ENCODE measurements at places on chromosomes 12 and 14.
A peak's percentile ranks its signal among the peaks of the same experiment; 100 is the strongest.

DNA sequence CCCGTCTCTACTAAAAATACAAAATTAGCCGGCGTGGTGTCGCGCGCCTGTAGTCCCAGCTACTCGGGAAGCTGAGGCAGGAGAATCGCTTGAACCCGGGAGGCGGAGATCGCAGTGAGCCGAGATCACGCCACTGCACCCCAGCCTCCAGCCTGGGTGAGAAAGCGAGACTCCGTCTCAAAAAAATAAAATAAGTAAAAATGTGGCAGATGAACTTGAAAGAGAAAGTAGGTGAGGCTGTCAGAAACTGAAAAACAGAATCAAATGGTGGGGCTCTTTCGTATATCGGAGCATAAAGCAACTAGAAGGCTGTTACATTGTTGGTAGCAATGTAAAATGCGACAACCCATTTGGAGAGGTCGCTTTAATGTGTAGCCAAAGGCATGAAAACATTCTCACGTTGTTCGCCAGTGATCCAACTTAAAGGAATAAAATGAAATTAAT lies 767 bp upstream of the CCNT1 start:
- DNase-seq = no peak

GRCh38 chr14:97806891-97807290 lies 1009.7 kb downstream of the VRK1 start:
- no peak for DNase-seq

DNA sequence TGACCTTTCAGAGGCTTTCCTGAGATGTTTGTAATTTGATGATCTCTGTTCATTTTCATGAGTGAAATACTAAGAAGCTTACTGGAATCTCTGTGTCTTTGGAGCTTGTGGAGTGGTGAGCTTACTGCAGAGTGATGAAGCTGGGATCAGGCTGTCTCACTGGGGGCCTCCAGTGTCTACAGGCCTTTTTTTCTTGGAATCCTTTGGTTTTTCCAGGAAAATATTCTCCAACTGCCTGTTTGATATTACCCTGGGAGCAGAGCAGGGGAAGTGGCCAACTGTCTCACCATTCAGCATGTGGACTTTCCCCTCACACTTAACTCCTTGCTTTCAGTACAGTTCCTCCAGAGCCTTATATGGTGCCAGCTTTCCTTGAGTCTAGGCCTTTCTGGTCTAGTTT lies 62.0 kb upstream of the KCNA1 start:
- DNase-seq = no peak

GRCh38 chr12:22256041-22256441 lies 78.5 kb downstream of the ST8SIA1 start:
- no peak for DNase-seq

DNA sequence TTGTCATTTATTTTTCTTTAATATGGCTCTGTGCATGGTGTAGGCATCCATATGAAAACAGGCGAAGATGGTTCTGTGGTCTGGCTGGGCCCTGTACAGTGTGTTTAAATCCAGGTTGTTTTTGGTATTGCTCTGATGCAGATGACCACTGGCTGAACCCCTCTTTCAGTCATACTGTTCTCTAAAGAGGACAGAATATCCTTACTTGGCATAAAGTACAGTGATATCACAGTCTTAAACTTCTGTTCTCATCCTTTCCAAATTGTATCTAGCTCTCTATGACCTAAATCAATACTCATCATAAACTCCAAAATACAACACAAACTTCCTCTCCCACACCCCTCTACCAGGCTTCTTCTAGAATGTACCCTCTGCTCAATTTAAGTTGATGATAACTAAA lies 252.7 kb upstream of the FAR2 start:
- no peak for DNase-seq

DNA sequence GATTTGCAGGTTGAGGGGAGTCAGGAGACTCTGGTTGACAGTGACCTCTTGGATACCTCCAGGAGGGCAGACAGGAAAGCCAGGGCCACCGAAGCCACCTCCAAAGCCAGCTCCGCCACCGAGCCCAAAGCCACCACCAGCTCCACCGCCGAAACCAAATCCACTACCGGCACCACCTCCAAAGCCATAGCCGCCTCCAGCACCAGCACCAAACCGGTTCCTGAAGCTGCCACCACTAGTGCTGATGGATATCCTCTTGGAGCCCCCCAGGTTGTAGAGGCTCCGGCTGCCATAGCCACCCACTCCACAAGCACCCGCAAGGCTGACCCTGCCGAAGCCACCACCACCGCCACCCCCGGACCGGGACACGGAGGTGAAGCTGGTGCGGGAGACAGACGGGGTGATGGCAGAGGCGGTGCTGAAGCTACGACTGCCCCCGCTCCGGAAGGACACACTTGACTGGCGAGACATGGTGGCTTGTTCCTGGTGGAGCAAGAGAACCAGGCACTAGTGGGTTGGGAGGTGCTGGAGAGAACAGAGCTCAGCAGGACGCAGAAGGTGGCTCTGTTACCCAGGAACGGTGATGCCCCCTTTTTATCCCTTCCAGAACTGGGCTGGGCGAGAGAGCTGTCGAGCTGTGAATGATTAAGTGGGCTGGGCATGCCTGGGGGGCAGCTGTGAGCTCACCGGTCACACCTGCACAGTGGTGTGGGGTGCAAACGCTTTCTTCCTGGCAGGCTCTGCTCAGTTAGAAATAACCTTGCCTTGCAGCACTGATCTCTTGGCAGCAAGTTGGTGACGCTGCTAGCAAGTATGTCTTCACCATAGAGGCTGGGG lies at the start of gene KRT5:
Gene KRT5 (minus strand): TSS at position 569 of the 837 bp plus-strand sequence. CDS start 98 bp downstream, at position 471.
- DNase-seq = no peak

GRCh38 chr12:66398931-66399910 lies 96.9 kb downstream of the HELB start:
- no peak for DNase-seq

DNA sequence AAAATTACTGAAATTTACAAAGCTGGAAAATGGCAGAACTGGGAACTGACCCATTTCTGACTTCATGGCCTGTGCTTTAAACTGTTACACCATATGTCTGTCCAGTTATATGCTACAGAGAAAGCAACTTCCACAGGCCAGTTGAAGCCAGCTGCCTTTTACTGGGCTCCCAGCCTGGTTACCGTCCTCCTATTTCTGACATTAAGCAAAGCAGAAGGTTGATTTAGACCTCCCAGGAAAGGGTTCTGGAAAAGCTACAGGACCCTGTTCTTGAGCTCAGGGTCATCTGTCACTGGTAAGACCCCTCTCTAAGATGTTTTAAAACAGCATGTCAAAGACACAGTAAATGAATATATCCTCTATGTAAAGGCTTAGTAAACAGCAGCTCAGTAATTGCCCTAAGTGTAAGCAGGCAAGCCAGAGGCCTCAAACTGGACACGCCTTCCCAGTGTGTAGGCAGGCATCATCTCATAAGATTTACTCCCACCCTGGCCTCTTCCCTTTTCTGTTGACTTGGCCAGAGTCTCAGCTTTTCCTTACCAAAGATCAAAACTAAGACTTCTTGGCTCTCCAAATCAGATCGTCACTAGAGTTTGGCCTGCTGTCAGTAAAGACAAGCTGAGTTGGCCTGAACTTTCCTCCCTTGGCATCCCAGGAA lies 55.4 kb upstream of the RNU6-8 start:
- no peak for DNase-seq

DNA sequence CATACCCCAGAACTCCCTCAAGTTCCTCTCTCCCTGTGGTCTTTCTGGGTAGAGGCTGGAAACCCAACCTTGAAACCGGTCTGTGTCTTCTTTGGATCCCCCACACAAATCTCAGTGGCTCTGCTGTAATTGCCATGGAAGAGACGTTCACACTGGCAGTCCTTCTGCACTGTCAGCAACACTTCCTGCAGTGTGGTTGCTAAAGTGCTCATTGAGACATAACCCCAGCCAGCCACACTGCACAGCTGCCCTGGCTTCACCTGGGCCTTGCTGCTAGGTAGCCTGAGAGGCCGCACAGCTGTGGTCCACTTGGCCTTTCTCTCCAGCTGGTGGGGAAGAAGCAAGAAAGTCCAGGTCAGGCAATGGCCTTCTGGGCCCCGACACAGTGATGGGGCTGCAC lies 2.4 kb downstream of the GZMH start:
- DNase-seq = no peak

- no peak for DNase-seq
Observed at GRCh38 chr12:102436867-102437266, 43.5 kb downstream of the IGF1 start.

DNA sequence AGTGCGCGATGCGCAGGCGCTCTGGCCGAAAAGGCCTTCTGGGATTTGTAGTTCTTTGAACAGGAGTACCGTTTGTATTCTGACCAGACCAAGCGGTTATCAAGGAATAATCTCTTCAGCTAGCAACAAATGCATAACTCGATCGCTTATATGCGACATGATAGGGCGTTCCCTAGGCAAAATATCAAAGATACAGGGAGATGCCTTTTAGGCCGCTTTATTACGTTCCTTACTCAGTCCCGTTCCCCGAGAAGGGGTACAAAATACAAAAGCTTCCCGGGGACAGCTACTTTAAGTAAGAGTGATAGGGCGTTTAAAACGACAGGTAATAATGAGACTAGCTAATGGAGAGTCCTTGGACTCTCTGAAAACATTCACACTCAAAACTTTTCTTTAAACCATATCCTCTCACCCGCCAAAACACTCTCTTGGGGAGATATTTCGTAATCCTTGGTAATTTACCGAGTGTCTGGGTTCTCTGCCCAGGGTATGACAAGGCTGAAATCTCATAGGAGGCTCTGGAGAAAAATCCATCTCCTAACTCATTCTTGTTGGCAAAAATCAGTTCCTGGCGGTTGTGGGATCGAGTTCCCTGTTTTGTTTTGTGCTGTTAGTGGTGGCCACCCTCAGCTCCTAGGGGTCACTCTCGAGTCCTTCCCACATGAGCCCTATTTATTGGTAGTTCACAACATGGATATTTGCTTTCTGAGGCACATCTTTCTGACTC lies 412 bp upstream of the SNW1 start:
- DNase-seq = peak; percentile 52

DNA sequence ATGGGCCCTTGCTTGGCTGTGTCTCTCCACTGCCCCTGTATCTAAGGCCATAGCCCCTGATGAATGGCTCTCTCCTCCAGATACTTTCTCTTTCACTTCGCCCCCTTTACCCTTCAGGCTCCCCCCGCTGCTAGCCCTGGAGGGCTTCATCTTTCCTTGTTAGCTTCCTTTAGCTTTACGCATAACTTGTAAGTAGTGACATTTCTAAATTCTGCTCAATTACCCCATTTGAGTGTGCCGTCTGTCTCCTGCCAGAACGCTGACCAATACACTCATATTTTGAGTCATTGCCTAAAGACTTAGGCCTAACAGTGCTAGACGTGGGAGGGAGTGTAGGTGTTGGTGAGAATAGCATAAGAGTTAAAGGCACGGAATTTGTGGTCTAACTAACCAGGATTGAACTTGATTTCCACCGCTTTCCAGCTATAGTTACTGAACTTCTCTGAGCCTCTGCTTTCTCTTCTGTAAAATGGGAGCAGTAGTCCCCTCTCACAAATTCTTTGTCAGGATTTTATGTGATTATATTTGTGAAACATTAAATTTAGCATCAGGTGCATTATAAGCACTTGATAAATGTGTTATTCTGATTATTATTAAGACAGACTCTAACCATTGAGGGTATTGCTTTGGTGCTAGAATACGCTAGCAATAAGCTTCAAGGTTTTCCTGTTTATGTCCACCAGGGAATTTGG lies 129.3 kb downstream of the ZFP36L1 start:
- DNase-seq = no peak

GRCh38 chr12:68114606-68115005 lies 44.9 kb downstream of the IFNG start:
- peak; percentile 3 for DNase-seq

DNA sequence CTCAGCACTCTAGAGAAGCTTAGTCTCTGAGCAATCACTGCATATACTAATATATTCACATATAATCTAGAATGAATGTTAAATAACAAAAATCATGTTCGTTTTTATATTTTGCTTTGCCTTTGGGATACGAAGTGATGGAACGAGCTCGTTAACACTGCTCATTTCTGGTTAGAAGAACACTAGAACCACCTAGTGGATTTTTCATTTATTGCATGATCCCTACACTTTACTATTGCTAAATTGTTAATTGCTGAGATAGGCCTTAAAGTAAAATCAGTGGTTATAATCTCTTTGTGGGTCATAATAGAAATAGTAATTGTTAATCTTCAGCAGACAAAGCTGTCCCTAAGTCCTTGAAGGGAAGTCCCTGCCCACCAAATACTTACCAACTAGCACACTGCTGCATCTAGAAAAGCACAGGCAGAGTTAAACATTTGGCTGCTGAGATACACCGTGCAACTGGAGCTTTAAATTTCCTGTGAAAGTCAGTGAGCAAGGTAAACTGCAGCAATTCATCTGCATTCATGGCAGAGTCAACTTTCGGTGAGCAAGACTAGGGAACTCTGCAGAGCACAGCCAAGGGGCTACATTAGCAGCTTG lies 353.7 kb downstream of the APAF1 start:
- DNase-seq = peak; percentile 34

GRCh38 chr14:86013641-86014040 lies 483.7 kb downstream of the FLRT2 start:
- DNase-seq = peak; percentile 54

GRCh38 chr12:86293682-86294240 lies 37.6 kb upstream of the MGAT4C start:
- no peak for DNase-seq

DNA sequence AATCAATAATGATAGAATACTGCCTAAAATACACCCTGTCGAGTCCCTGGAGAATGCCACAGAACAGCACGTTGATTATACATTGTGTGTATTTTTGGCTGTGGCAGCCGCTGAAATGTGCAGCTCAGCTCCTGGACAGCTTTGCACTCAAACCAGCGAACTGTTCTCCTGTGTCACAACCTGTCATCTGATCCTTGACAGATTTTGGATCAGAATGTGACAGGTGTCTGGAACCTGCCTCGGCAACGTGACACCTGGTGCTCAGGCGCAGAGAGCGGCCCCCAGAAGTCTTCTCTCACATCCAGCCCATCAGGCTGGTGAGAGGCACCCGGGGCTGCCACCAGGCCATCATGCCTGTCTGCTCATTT lies 19.3 kb downstream of the MVK start:
- DNase-seq = no peak

- no peak for DNase-seq
Observed at GRCh38 chr14:76778546-76779215, 17.4 kb downstream of the VASH1 start.

DNA sequence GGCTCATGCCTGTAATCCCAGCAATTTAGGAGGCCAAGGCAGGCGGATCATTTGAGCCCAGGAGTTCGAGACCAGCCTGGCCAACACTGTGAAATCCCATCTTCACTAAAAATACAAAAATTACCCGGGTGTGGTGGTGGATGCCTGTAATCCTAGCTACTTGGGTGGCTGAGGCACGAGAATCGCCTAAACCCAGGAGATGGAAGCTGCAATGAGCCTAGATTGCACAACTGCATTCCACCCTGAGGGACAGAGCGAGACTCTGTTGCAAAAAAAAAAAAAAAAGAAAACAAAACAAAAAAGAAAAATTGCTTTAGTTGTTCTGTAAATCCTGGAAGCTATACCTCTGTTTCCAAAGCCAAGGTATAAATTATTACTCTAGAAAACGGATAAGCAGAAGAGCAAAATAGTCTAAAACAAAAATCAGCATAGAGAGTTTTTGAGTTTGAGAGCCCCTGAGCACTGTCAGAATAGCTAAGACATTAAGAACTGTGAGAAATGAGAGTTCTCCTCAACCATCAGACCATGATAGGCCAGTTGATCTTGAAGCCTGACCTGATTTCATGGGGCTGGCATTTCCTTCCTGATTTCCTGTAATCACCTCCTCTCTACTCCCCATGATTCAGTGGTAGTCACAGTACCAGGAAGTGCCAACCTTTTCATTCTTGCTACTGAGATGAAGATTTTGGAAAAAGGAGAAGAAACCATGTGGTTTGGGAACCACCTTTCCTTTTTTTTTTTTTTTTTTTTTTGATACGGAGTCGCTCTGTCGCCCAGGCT lies 31.7 kb downstream of the ATP2A2 start:
- DNase-seq = peak; percentile 55

GRCh38 chr12:42468341-42468821 lies 121.2 kb downstream of the PRICKLE1 start:
- no peak for DNase-seq

Data from fibroblast of skin of abdomen (primary cell).